ENCODE measurements at places on chromosomes 7 and 10.

DNA sequence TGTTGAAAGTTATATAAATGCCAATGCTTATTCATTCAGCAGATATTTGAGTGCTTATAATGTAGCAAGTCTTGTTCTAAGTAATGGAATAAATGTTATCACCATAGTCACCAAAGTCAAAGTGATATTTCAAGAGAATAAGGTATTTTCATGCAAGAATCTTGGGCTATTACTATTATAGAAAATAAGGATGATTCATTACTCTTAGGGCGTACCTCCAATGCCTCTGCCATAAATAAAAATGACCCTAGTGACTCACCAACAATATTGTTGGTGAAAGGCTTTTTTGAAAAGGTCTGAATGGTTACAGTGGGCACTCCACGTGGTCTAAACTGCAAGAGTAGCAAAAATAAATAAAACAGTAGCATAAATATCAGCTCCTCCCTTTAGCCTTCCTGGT lies 68.4 kb downstream of the RALA start:
- DNase-seq: no peak

DNA sequence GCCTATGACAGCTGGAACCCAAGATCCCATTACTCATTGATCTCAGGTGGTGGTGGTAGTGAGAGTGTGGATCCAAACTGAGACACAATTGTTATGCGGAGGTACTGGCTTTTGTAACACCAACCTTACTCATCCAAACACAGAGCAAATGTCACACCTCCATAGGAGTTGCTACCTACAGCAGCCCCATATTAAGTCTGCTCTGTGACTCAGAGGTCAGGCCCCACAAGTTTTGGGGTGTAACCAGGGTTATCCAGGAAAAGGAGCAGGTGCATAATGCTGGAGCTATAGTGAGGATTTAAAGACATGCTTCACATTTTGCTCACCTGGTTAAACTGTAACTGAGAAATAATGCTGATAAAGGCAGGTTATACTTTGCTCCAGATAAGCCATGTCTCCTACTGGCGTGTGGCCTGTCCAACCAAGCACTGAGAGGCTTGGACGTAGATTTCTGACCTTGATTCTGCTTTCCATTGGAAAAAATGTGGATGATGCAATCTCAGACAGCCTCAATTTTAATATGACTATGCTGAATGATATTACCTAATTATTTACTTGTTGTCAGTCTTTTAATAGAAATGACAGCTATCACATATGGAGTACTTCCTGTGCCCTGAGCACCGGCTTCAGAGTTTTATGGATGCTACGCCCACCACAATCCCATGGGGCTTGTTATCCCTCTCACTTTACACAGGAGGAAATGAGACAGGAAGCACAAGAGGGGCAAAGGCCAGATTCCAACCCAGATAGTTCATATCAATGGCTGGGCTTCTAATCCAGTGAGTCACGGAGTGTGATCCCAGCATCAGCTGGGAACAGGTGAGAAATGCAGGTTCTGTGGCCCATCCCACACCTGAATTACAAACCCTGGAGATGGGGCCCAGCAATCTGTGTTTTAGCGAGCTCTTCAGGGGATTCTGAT lies 181.3 kb downstream of the CHN2 start:
- no peak for DNase-seq

GRCh38 chr7:69208848-69209247 lies 389.4 kb upstream of the AUTS2 start:
- DNase-seq: no peak

DNA sequence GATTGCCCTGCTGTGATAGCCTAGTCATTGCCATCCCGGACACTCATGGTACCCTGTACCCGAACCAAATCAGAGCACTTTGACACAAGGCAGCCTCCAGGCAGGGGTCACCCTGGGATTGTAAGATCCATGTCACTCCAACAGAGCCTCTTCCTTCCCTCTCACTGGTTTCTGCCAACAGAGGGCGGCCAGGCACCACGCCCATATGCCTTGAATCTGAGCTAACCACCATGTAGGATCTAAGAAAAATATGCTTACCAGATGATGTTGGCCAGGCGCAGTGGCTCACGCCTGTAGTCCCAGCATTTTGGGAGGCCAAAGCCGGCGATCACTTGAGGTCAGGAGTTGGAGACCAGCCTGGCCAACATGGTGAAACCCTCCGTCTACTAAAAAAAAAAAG lies 389.2 kb upstream of the KLF6 start:
- DNase-seq: no peak

- DNase-seq: no peak
Measured at GRCh38 chr7:80940539-80941207, 21.8 kb upstream of the SEMA3C start.

- DNase-seq: no peak
Measured at GRCh38 chr7:117349570-117349969, 26.7 kb upstream of the WNT2 start.
